COR-L47 (cell line): ENCODE measurements at places on chromosomes 11 and 22.

GRCh38 chr11:68962527-68963250, 18.1 kb downstream of the MRGPRD start:
- no peak for DNase-seq

DNA sequence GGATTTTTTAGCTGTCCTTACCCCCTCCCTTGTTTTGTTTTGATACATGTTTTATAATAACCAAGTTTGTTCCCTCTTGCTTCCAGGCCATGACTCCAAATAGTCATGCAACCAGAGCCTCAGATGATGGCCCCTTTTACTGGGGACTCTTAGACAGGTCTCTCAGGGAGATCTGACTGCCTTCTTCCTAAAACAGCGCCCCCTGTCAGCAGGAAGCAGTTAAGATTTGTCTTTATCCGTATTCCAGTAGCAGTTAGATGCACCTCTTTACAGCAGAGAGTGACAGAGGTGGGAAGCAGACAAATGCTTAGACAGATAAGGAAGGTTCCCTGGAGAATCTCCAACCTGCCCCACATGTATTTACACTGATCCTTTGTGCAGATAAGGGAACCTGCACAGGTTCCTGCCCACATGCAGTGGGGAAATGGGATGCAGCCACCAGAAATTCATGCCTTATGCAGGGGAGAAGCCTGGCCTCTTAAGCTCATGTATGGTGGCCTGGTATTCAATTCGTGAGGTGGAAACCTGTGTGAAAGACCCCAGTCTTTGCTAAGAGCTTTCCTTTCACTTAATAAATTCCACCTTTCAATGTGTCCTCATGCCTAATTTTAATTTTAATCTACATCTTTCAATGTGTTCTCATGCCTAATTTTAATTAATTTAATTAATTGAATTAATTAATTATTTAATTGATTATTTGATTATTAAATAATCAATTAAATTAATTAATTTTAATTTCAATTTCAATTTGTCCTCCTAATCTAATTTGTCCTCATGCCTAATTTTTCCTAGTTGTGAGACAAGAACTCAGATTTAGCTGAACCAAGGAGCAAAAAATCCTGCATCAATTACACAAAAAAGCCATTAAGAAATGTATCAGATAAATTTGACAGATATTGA, 11.5 kb upstream of the GLYAT start:
- DNase-seq: no peak

DNA sequence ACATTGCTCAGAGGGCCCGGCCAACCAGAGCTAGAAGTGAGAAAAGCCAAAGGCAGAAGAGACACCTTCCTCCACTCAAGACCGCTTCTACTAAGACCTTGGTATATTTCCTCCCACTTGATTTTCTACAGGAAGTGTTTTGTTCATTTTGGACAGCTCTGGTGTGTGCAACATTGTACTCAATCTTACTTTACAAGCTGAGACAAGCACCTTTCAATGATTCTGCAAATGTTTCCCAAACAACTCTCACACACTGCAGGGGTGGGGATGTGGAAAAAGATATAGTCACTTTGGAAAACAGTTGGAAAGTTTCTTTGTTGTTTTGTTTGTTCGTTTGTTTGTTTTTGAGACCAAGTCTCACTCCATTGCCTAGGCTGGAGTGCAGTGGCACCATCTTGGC, 15.7 kb downstream of the MYO18B start:
- no peak for DNase-seq

GRCh38 chr22:19816372-19817119, 38.1 kb downstream of the GNB1L start:
- no peak for DNase-seq

- DNase-seq: no peak
These were observed 22.3 kb upstream of the PHLDA2 start for GRCh38 chr11:2951231-2952110.

- DNase-seq: no peak
These were observed 42.6 kb downstream of the MAP6 start for GRCh38 chr11:75625991-75626888.

DNA sequence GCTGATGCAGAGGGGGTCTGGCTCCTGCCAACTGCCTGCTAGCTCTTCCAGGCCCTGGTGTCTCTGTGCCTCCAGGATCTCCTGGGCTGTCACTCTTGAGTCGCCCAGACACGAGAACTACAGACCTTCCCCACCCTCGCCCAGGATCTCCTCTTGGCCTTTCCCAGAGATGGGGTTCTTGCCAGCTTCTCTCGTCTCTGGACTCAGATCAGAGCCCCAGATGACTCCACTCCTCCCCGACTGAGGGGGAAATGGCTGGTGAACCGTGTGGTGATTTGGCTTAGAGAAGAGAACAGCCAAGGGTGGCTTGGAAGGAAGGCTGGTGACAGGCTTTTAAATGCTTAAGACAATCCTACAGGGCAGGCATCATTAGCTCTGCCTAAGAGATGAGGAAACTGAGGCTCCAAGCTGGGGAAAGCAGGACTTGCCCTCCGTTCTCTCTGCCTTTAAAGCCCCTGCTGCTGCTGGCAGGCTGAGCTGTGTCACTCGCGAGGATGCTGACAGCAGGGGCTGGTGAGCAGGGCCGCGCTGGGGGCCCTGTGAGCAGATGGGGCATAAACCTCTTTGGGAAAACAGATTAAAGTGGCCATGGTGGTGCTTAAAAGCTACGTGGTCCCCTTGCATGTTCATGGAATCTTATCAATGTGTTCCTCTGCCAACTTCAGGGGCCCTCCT, 90.3 kb upstream of the THY1 start:
- no peak for DNase-seq
